NCI-H146 (cell line): ENCODE measurements at places on chromosomes 11 and 22.
A peak's percentile ranks its signal among the peaks of the same experiment; 100 is the strongest.

GRCh38 chr11:45102810-45103621, 43.4 kb upstream of the PRDM11 start:
- peak; percentile 68 for DNase-seq

DNA sequence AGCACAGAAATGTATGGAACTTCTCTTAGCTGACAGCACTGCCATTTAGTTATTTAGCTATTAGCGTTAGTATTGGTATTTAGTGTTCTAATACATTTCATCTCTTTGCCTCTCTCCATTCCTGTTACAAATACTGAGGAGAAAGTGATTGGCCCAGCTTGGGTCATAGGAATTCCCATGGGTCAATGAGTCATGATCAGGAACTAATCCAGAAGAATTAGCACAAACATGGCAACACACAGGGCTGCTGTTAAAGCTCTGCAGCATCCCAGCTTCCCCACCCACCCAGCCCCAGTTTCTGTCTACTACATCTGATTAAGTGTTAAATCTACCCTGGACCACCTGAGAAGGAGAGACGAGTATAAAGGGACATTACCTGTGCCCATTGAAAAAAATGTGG, 36.1 kb downstream of the PDGFD start:
- DNase-seq, result no peak

- DNase-seq, result peak; percentile 85
Measured at GRCh38 chr11:44094260-44094868, 1.1 kb upstream of the EXT2 start.

DNA sequence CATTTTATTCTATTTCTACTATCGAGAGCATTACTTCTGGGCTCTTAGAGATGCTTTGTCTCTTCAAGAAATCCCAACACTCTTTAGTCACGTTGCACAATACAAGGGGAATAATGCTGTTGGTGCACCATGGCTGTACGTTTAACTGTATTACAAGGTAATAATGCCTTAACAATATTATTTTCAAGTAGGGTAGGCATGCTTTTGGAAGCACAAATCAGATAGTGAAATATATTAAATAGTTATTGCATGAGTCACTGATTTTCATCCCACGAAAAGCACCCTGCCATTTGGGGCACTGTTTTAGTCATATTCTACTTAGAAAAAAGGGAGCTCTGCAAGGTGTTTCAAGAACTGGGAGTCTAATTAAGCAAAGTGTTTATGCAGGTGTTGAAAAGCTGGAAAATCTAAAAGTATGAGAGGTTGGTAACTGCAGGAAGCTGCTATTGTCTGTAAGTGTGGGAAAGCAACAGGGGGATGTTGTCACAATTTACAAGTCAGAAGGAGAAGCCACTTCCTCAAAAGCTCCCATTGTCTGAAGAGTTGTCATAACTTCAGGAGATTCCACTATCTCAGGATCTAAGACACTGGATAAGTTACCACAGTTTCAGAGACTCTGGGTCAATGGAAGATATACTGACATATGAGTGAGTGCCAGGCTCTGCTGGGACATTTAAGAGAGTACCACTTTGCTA, 218.2 kb downstream of the JRKL start:
- DNase-seq, result no peak

GRCh38 chr11:76772100-76772782, 10.9 kb upstream of the TSKU start:
- DNase-seq, result no peak

GRCh38 chr11:120911943-120912342, 112.0 kb upstream of the TBCEL start:
- no peak for DNase-seq
